ENCODE measurements at places on chromosomes 4 and X. TPM values are rescaled to one million over a fixed set of nuclear protein-coding genes. Genes with fewer than 3 reads are reported as not detected.

Gene KCNE5
- total RNA-seq = 1.0 TPM

Gene ACE2
- total RNA-seq = 5.7 TPM

Gene XAGE2
- total RNA-seq = not detected

Gene ZFP92
- 1.7 TPM for total RNA-seq

Gene FHIP1A
- total RNA-seq = 0.34 TPM

Gene HNRNPD
- total RNA-seq = 93.1 TPM

Gene ZNF630
- total RNA-seq = 3.2 TPM

Gene HSPA4L
- total RNA-seq = 1.6 TPM
